ENCODE measurements at places on chromosomes 13 and 19. TPM values are rescaled to one million over a fixed set of nuclear protein-coding genes. Genes with fewer than 3 reads are reported as not detected.

The PALM3 gene
- total RNA-seq, result under 0.01 TPM

The BEST2 gene
- total RNA-seq, result not detected

The ZNF71 gene
- 9.3 TPM for total RNA-seq

The KLHL26 gene
- 0.28 TPM for total RNA-seq

The VSTM1 gene
- not detected for total RNA-seq

The SGCG gene
- total RNA-seq, result under 0.01 TPM

The LILRB5 gene
- total RNA-seq, result not detected

The SKA3 gene
- 24.4 TPM for total RNA-seq

The ADM5 gene
- total RNA-seq, result 0.18 TPM
